ENCODE measurements at places on chromosomes 16 and 17.
A peak's percentile ranks its signal among the peaks of the same experiment; 100 is the strongest.

- peak; percentile 59 for DNase-seq
Observed at GRCh38 chr16:87956365-87957231, 5.4 kb downstream of the BANP start.

GRCh38 chr16:775236-775796 lies 12.9 kb downstream of the RPUSD1 start:
- DNase-seq, result no peak

DNA sequence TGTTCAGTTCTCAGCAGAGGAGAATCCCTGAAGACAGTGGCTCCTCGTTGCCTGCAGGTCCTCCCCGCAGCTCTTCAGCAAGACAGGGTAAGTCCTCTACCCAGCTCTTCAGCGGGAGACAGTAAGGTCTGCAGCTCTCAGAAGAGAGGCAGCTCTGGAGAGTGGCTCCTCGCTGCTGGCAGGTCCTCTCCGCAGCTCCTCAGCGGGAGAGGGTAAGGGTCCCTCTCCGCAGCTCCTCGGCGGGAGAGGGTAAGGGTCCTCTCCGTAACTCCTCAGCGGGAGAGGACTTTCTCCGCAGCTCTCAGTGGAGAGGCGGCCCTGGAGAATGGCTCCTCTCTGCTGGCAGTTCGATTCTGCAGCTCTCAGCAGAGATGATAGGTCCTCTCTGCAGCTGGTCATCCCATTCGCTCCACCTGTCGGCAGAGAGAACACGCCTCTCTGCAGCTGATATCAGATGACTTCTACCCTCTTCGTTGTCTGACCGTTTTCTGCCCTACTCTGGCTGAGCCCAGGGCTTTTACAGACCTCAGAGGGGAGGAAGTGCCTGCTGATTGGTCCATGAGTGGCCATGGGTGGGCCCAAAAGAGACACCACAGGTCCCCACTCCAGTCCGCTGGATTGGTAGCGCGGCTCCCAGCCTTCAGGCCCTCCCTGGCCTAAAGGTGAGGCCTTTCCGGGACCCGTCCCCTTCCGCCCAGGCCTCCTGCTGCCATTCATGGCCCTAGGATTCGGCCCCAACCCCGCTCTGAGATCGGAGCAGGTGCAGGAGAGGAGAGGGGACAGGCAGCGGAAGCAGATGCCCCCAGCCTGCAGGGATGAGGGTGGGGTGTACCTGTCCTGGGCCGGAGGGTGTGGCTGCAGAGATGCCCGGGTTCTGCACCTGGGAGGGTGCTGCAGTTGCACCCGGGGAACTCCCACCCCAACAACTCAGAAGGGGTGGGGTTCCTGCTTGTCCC lies 11.9 kb upstream of the SHCBP1 start:
- no peak for DNase-seq

DNA sequence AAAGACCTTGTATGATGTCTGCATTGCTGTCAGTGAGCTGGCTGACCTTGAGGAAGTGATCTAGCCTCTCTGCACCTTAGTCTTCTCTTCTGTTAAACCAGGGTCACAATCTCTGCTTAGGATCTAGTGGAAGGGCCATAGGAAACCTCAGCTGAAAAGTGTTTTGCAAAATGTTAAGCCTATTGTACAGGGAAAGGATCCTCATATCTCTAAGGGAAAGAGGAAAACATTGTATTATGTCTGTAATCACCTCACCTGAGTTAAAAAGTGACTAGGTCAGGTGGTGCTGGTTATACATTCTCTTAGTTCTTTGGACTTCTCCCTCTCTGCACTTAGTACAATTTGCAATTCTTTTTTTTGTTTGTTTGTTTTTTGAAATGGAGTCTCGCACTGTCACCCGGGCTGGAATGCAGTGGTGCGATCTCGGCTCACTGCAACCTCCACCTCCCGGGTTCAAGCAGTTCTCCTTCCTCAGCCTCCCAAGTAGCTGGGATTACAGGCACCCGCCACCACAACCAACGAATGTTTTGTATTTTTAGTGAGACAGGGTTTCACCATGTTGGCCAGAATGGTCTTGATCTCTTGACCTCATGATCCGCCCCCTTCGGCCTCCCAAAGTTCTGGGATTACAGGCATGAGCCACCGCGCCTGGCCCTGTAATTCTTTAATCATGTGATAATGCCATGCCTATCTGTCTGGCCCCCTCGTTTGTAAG lies 2.0 kb upstream of the SEPHS2 start:
- DNase-seq, result no peak

DNA sequence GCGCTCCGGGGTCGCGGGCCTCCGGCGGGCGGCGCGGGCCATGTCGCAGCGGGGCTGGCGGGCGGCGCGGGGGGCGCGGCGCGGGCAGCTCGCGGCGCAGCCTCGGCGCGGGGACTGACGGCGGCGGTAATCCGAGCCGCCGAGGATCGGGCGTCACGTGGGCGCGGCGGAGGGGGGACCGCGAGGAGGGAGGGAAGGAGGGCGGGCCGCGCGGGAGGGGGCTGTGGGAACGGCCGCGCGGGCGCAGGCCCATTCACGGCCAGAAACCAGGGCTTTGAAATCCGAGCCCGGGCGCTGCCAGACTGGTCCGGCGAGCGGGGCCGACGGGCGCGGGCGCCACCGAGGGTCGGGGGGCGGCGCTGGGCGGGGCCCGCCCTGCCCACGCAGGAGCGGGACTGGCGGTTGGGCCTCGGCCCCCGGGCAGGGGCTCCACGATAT lies at the start of gene MTSS2:
Gene MTSS2 (minus strand): TSS at position 116 of the 438 bp plus-strand sequence. CDS start 262 bp downstream, outside the sequence.
- DNase-seq, result no peak

DNA sequence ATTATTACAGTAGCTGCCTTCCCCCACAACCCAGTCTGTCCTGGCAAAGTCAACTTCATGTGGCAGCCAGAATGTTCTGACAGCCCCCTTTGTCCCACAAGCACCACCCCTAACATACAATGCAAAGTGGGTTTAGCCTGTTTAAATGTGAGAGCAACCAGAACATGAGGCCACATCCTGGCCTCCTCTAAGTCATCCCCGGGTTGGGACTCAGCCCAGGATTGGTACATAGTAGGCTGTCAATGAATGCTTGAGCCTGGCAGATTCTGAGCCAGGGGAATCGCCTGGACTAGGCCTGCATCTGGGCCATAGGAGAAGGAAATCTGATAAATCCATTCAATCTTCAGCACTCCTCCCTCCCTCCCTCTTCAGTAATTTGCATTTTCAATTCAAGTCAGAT lies 4.3 kb upstream of the ITGA3 start:
- DNase-seq, result no peak

DNA sequence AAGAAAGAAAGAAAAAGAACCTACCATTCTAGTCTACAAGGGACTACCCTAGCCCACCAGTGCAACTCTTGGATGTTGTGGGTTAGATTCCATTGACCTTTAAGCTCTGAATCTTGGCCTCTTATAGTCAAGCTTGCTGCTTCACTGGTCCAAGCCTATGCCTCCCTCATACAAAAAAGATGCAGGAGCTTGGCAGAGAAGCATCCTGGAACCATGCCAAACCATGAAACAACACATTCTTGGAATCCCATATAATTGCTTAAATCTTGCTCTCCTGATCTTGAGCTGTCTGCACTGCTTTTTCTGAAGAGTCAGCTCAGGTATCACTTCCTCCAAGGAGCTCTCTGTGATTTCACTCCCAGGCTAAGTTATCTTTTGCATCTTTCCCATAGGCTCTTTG lies 117.9 kb upstream of the GPR139 start:
- no peak for DNase-seq

DNA sequence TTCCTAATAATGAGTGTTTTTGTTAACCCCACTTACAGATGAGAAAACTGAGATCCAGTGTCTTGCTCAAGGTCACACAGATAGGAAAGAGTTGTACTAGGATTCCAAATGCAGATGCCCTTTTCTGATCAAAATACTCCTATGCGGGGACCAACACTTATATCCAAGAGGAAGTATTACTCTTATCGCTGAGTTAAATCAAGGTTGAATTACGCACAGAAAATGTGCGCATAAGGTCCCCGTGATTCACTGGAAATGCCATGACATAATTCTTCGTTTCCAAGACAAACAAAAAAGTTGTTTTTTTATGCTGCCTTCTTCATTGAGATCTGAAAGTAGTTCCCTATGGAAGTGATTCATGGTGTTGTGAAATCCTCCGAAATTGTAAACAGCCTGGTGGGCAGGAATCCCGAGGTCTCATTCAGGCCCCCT lies 463.8 kb upstream of the HSBP1 start:
- DNase-seq, result no peak

GRCh38 chr17:36791942-36792475 lies 145.3 kb upstream of the LHX1 start:
- DNase-seq, result no peak

DNA sequence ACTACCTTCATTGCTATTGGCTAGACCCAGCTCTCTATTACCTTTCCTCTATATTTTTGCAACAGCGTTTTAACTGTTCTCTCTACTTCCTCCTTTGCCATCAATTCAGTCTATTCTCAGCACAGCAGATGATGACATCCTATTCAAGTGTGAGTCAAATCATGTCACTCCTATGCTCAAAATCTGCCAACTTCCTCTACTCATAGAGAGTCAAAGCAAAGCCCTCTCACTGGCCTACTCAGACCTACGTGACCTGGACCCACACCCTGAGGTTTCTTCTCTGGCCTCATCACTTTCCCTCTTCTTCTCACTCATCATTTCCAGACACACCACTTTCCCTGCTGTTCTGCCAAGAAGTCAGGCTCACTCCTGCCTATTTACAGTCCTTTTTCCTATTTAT lies 289.0 kb upstream of the AXIN2 start:
- peak; percentile 30 for DNase-seq

GRCh38 chr17:72049914-72050313 lies 70.9 kb upstream of the SOX9 start:
- DNase-seq, result no peak

- peak; percentile 46 for DNase-seq
Observed at GRCh38 chr17:1649844-1650501, at the start of gene RILP. TSS of gene RILP (minus strand) at chr17:1649866. CDS start at chr17:1649804, 62 bp downstream.

GRCh38 chr17:80795754-80796153 lies 195.9 kb upstream of the CHMP6 start:
- no peak for DNase-seq

- DNase-seq, result no peak
Observed at GRCh38 chr17:9484789-9485188, 90.8 kb downstream of the STX8 start.

- DNase-seq, result no peak
Observed at GRCh38 chr17:36640836-36641235, 39.5 kb downstream of the MRM1 start.

DNA sequence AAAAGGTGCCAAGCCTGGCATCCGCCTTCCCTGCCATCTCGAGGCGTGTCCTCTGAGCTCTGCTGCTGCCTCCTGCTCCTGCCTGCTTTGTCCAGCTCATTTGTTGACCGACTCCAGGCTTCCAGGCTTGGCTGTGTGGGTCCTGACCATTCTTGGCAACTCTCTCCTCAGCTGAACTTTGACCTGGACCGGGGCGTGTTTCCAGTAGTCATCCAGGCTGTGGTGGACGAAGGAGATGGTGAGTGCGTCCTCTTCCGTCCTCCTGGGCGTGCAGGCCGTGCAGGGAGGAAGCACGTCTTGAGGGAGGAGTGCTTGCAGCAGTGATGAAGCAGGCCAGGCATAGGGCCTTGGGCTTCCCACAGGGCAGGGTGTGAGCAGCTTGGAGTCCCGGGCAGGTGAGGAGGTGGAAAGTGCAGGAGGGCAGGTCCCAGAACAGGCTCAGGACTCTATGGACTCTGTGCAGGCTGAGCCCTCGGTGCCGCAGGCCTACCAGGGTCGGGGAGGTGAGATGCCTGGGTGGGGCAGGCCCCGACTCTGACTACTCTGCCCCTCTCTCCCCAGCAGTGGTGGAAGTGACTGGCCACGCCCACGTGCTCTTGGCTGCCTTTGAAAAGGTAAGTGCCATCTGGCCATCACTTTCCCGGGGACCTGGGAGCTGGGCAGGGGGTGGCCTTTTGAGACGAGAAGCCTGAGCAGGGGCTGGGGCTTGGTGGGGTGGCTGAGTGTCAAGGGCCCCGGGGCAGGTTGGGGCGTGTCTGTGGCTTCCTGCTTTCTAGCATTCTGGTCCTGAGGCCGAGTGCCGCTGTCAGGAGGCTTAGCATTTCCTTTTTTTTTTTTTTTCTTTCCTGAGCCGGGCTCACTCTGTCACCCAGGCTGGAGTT lies 28.6 kb upstream of the NUDT16L1 start:
- DNase-seq, result peak; percentile 13

DNA sequence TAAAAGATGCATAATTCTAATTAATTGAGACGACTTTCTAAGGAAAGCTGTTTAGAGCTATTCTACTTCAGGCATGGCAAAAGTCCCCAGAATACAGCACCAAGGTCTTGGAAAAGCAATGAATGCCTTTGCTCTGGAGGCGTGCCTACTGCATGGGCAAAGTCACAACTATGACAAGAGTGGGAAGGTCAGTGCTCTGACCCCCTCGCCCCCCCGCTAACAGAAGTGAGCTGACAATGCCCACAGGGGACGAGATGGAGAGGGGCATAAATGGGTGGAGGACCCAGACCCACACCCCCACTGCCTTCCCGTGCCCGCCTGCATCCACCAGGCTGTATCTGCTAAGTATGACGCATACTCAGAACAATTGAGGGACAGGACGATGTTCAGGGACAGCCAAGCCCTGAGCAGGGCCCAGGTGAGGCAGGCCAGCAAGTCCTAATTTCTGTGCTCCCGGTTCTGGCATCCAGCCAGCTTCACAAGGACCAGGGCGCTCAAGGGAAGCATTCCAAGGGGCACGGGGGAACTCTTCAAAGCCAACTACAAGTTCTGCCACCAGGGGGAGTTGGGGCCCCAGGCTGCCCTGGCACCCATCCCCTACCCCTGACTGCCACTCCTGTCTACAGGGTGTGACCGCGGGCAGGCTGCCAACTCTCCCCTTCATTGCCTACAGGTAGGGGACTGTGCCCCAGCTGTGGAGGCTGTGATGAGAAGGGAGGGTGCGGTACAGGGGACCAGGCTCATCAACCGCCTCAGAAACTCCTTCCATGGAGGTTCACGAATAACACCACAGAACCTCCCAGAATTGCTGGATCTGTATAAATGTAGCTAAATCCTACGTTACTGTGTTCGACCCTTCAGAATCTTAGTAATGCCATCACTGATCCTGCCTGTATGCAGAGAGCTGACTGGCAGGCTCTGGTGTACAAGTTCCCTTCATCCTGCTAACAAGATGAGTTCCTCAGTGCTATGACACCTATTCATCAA lies 20.8 kb downstream of the NPRL3 start:
- DNase-seq, result peak; percentile 40

- DNase-seq, result no peak
Observed at GRCh38 chr17:55215711-55216110, 49.0 kb upstream of the HLF start.

DNA sequence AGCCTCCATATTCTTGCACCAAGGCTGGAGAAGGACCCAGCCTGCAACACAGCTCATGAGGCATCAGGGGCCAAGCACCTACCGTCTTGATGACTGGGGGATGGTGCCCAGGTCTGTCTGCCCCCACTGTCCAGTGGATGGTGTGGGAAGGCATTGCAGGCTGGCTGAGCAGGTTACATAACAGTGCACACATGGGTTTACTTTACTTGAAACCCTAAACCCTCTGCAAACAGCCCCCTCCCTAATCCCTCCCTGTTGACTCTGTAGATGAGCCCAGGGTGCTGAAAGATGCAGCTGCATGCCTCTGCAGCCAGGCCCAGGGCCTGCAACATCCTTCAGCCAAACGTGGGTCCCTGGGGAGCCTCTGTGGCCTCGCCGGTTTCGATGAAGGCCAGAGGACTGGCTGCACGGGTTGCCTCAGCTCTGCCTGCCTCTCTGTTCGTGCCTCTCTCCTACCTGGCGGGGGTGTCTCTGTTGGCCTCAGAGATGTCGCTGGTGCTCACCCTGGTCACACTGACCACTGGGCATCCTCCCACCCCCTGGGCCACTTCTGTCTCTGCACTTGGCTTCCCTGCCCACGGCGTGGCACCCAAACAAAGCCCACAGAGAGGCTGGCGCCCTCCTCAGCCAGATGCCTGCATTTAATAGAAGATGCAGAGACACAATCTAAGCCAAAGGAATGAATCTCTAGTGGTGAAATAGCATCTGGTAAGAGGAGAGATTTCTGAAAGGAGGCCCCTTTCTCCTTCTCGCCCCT lies 95.1 kb downstream of the METRNL start:
- DNase-seq, result no peak

GRCh38 chr17:82655038-82655479 lies 6.8 kb upstream of the WDR45B start:
- peak; percentile 42 for DNase-seq
